ENCODE measurements at places on chromosomes 12 and 14.

DNA sequence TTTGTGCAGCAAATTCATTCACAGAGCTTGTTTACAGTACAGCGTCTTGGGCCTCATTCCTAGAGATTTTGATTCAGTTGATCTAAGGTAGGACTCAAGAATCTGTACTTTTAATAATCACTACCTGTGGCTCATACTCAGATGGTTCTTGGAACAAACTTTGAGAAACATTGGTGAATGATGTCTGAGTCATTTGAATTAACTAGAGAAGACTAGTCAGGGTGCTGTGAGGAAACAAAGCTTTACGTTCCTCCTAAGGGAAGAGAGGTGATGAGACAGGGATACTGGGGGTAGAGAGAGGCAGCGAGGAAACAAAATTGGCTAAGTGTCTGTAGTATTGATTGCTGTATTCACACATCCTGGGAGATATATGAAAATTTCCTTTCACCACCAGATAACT lies 109.4 kb downstream of the SLC15A5 start:
- DNase-seq = peak; percentile 89

GRCh38 chr14:31770271-31770670 lies 209.1 kb downstream of the NUBPL start:
- peak; percentile 52 for DNase-seq

- peak; percentile 43 for DNase-seq
Observed at GRCh38 chr12:1662761-1663439, 28.0 kb upstream of the ADIPOR2 start.

- DNase-seq = no peak
Observed at GRCh38 chr14:100439781-100440180, 116.6 kb downstream of the SLC25A47 start.

- no peak for DNase-seq
Observed at GRCh38 chr12:2443776-2444175, 351.0 kb upstream of the FKBP4 start.

DNA sequence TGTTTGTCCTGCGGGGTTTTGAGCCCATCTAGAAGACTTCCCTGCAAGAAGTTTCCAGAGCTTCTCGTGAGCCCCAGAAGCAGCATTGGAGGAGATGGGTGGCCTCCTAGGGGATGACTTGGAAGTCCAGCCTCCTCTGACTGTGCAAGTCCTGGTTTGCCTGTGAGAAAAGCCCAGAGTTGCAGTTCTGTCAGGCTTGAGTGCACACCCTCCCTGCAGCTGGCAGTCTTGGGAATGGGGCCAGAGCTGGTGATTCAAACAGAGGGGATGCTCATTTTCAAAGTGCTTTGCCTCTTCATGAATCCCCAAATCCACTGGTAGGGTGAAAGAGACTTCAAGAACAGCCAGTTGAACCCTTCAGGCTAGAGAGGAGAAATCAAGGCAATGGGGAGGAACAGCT lies 3.9 kb upstream of the PPP1R1A start:
- DNase-seq = peak; percentile 48

DNA sequence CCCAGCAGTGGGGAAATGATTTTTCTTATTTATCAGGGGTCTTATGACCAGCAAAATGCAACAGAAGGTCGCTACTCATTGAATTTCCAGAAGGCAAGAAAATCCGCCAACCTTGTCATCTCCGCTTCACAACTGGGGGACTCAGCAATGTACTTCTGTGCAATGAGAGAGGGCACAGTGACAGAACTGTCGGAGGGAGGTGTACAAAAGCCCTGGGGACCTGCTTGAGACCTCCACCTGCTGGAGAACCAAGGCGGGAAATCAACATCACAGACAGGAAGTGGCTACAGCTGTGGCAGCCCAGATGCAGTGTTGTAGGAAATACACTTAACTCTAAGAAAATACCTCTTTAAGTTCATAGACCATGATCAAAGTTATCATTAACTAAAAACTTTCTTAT lies 250.9 kb upstream of the OR4E1 start:
- no peak for DNase-seq

DNA sequence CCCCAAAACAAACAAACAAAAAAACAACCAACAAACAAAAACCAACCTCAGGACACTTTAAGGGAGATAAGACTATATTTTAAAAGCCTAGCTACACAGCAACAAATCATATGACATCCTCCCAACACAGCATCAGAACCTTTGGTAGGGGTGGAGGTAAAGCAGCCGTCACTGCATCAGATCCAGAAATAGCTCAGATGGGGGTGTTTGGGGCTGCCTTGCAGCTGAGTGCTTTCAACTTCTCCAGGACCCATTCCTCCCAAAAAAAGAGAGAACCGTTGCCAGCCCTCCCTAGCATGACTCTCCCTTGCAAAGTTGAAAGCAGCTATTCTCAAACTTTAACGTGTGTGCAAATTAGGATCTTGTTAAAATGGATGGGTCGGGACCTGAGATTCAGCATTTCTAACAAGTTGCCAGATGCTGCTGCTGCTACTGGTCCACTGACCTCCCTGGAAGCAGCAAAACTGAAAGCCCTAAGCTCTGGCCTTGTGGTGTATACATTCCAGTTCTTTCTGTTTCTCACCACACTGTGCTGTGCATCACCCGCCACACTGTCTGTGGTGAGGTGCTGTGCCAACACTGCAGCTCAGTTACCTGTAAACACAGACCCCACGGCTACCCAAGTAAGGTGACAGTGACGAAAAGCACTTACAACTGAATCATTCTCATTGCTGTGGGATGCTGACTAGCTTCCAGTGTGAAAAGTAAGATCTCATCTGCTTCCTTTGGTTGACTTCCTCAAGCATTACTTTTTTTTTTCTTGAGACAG lies 54.0 kb downstream of the SLC38A1 start:
- DNase-seq = no peak

- peak; percentile 92 for DNase-seq
Observed at GRCh38 chr14:100067971-100068959, 3.0 kb downstream of the EVL start.

DNA sequence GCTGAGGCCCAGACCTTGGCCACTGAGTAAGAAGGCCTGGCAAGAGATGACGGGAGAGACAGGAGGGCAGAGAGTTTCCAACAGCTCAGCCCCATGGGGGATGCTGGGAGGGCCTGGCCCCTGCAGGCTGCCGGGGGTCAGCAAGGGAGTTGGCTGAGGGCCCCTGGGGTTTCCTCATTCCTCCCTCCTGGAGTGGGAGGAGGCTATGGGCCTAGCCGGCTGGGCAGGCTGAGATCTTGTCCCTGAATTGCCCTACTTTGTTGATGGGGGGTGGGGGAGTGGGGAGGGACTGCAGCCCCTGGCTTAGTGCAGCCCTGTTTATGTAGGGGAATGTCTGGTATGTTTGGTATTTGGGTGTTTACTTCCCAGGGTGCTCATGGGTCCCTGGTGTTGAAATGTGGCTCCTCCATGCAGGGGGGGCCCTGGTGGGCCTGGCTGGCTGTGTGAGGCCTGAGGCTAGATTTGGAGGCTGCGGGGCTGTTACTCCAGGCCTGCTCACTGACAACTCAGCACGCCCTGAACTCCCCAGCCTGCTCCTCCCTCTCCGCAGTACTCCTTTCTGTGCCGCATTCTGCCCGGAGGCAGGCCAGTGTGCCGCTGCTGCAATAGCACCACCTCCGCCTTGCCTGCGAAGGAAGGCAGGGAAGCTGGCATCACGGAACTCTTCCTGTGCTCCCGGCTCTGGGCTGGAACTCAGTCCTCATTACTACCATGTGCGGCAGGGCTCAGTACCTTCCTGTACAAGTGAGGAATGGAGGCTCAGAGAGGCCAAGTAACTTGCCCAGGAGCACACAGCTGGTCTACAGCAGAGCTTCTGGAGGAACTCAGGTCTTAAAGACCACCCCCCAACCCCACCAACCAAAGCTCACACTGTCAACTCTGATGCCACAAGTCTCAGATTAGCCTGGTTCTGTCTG lies 25.3 kb downstream of the JDP2 start:
- DNase-seq = peak; percentile 87

DNA sequence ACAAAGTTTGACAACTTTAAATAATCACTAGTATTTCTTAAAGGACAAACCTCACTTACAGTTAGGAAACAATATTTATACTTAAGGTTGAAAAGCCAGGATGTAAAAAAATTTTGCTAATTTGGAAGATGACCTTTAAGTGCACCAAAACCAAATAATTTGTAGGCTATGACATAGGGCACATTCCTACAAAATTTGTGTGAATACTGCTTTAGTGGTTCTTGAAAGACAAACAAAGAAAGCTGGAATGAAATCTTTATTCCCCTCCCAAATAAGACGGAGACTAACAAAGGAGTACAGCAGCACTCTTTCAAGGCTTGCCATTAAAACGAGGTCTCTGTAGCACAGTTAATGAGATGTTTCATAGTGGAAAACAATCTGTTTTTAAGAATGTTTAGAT lies 45.6 kb downstream of the MSRB3 start:
- no peak for DNase-seq

GRCh38 chr14:78782551-78782950 lies 612.4 kb downstream of the NRXN3 start:
- DNase-seq = peak; percentile 53

DNA sequence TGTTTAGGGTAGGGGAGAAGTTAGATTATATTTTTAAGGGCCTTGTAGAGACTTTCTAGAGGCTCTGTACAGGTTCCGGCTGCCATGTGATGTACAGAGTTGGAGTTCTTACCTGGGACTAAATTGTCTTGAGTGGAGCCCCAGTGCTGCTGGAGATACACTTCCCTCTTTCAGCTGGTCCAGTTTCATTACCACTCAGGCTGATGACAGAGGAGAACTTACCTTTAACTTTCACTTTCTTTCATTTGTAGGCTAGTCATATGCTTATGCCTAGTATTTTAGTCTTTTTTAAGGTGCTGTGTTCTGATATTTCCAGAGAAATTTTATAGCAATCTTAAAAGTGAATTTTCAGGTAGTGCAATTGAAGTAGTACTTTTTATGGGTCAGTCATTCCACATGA lies 117.3 kb downstream of the ERC1 start:
- DNase-seq = no peak

- DNase-seq = no peak
Observed at GRCh38 chr14:99679543-99679942, 4.6 kb upstream of the CYP46A1 start.

DNA sequence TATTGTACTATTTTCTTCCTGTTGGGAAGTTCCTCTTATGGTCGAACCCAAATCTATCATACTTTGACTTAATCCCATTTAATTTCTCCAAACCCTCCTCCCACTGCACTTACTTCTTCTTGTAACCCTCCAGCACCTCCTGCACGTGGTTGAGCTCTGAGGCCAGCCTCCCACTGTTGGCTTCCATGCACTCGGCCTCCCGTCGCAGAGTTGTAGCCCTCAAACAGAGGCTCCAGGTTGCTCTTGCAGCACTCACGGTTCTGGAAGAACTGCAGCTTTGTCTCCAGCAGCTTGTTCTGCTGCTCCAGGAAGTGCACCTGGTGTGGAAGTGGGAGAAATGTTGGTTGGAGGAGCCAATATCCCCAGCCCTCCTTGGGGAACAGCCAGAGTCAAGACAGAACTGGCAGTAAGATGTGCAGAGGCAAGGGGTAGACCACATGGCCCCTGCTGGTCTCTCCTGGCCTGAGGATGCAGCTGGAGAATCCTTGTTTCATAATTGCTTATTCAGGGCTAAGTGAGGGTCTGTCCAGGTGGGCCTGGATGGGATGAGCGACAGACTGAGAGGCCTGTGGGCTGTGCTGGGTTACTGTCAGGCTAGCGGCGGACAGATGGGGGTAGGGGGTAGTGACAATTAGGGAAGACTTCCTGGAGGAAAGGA lies 18.4 kb upstream of the KRT86 start:
- no peak for DNase-seq

GRCh38 chr14:23728791-23729190 lies 92.6 kb downstream of the DHRS2 start:
- no peak for DNase-seq

DNA sequence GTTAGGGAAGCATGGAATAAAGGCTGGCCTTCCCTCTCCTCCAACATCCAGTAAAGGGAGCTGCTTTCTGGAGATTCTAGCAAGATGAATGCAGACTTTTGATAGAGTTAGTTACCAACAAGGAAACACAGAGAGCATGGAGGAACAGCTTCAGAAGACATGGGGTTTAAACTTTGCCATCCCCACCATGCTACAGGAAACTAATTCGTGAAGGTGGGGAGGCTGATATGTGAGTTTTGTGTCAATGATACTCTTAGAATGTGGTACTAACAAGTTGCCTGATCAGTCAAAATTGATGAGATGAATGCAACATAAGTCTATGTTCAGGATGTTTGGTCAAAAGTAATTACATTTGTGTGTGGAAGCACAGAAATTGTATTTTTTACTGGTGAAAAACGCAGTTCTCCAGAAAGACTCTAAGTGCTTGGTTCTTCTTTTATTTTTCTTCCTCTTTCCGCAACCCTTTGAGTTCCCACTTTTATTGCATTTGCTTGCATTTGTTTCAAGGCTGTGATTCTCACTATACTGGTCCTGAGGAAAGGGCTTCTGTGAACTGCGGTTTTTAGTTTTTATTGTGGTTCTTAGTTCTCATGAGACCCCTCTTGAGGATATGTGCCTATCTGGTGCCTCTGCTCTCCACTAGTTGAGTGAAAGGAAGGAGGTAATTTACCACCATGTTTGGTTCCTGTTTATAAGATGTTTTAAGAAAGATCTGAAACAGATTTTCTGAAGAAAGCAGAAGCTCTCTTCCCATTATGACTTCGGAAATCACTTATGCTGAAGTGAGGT lies at the start of gene CLEC4A:
CLEC4A (plus strand) TSS at position 494 of the 789 bp plus-strand sequence; CDS start at position 756, 262 bp downstream.
- no peak for DNase-seq

DNA sequence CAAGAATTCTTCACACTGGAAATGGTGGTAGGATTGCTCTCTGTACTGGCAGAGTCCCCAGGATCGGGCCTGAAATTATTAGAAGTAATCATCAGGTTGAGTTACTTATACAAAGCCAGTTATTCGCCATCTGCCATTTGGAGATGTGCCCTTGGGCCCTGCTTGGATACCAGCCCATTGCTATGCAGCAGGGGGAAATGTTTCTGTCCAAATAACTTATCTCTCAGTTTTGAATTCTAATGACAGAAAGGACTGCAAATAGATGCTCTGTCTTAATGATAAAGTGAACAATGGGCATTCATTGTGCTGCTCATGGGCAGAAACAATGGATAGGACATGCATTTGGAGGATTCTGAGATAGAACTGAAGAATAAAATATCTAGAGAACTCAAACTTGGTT lies 139.1 kb upstream of the PELI2 start:
- DNase-seq = no peak

- DNase-seq = no peak
Observed at GRCh38 chr12:50086148-50086547, 1.0 kb downstream of the SMARCD1 start.

DNA sequence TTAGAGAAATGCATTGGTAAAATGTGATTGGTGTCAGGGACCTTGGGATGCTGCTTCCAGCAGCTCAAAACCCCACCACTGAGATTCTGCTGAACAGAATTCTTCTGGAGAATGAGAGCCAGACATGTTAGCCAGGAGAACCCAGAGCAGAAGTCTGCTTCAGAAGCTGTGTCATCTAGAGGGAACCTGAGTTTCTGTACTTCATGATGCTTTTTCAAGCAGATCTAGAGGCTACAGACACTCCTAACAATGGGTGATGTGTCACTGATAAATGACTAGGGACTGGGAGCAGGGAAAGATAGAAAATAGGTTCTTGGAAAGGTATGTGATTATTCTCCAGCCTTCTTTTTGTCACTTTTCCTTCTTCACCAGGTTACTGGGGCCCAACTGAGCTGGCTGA lies 41.6 kb downstream of the KANSL2 start:
- DNase-seq = no peak

- no peak for DNase-seq
Observed at GRCh38 chr14:62144863-62145262, 382.6 kb downstream of the SNAPC1 start.

GRCh38 chr14:76168531-76168930 lies 16.8 kb downstream of the GPATCH2L start:
- peak; percentile 72 for DNase-seq

Data from bronchial epithelial cell (primary cell).